ENCODE measurements at places on chromosomes 12 and 14.

GRCh38 chr14:36579573-36580140 is 2.8 kb downstream of the NKX2-8 start:
- DNase-seq = no peak

DNA sequence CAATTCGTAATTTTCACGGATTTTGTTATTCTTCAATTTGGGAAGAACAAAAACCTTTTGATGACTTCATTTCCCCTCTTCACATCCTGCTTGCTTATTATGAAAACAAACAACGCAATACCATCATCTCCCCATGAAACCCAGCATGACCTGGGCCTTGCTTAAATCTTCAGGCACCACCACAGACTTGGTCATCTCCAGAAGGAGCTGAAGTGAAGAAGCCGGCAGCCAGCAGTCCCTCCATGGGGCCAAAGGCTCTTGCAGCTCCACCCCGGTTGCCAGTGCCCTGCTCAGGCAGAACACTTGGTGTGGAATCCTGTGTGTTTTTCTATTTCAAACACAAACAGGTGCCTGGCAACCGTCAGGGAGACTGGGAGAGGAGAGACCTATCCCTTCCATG is 982.9 kb upstream of the TMEM132C start:
- no peak for DNase-seq

DNA sequence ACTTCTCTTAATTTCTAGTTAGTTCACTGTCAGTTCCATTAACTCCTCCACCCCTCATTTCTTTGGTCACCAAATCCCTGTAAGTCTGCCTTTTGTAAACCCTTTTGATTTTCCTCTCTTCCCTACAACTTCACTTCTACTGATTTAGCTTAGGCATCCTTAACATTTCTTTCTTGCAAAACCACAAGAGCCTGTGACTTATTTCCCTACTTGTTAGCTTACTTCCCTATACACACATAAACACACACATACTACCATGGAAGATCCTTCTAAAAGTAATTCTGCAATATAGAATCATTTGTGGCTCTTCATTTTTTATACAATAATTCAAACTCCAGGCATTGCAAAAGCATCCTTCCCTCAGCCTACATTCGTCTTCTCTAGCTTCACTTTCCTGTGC is 494.3 kb upstream of the USP15 start:
- no peak for DNase-seq

DNA sequence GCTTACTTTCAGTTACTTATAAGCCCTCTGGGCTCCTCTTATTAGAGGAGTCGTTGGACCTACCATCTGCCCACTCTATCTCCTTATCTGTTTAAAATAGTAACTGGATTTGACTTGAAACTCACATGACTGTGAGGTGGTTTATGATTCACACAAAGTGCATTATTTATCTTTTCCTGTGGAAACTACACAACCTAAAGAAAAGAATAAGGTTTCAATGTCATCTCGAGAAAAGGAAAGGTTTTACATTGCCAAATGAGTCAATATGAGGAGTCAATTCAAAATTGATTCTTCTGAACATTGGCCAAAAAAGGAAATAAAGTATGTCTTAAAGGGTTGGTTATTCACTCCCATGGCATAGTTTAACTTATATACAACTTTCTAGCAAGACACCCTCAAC is 225.0 kb upstream of the G2E3 start:
- no peak for DNase-seq

GRCh38 chr12:113242026-113242418 is 20.8 kb downstream of the TPCN1 start:
- DNase-seq = no peak

DNA sequence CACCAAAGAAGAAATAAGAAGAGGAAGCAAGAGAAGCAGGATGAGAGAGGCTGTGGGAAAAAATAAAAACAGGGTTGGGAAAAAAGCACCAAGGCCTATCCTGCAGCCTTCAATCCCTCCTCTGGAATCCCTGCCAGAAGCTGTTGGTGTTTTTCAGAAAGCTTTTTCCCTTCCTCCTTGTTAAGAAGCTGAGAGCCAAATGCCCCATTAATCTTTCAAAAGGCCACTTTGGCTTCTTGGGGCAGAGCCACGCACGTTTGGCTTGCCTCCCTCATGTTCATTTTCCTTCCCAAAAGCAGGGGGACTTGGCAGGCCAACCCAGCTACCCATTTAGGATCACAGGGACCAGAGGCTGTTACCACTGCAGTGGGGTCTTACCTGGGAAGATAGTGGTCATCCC is 365.3 kb downstream of the NUAK1 start:
- no peak for DNase-seq

DNA sequence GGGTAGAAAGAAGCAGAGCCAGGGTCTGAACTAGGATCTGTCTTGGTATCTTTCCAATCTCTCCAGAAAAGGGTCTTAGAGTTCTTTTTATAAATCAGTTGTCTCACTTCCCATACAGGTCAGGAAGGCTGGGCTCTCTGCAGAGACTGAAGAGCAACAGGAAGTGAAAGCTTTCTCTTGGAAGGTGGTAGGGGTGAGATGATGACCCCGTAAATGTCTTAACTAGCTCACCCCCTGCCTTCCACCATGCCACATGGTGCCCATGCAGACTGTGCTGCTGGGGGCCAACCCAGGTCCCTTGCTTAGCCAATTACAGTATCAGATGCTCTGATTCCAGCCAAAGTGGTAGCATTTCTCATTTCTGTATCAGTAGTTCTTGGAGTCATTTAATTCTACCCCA is 17.6 kb upstream of the RASSF8 start:
- no peak for DNase-seq

GRCh38 chr14:35044939-35045797 is 904 bp upstream of the FAM177A1 start:
- no peak for DNase-seq

- DNase-seq = no peak
Observed at GRCh38 chr12:76471579-76471978, 88.0 kb downstream of the OSBPL8 start.

- no peak for DNase-seq
Observed at GRCh38 chr12:45615268-45615667, 114.2 kb upstream of the ARID2 start.

DNA sequence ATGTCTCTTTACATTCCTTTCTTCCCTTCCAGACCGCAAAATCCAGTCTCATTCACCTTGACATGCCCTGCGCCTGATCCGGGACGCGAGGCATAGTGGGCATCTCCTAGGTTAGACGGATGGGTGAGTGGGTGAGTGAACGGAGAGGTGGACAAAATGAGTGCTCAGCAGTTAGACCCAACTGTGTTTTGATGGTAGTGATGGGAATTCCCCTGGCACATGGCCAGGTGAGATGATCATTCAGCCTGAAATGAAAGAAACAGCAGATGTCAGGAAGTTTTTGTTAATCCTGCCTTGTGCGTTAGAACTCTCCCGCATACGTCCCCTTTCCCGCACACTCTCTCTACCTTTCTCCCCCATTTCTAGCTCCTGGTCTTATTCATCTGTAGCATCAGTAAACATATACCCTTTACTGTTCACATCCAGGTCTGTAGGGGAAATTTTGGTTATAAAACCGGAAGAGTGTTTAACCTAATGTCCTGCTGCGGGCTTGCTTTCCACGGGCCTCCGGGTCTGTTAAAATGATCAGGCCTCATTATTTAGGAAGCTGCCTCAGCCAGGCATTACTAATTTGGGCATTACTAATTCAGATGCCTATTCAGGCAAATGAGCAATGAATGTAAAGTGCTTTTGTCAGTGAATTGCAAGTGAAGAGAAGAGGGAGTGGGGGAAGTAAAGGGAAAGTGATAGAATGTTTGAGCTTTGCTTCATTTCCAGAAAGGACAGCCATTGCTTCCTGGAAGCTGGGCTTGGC is 172.8 kb downstream of the ETV6 start:
- peak; percentile 57 for DNase-seq

DNA sequence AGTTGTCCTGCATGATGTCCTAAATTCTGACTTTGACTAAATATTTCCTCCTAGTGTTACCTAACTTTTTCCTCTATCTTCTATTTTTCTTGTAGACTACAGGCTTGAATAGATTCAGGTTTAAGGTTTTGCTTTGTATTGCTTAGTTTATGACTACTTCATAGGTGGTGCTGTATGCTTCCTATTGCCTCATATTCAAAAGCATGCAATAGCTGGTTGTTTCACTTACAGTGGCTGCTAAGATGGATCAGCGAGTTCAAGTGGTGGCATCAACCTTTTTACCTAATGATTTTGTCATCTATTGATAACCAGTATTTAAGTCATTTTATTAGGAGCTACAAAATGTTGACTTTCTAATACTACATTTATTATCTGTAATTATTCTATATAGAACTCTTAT is 36.3 kb upstream of the BICD1 start:
- DNase-seq = no peak

DNA sequence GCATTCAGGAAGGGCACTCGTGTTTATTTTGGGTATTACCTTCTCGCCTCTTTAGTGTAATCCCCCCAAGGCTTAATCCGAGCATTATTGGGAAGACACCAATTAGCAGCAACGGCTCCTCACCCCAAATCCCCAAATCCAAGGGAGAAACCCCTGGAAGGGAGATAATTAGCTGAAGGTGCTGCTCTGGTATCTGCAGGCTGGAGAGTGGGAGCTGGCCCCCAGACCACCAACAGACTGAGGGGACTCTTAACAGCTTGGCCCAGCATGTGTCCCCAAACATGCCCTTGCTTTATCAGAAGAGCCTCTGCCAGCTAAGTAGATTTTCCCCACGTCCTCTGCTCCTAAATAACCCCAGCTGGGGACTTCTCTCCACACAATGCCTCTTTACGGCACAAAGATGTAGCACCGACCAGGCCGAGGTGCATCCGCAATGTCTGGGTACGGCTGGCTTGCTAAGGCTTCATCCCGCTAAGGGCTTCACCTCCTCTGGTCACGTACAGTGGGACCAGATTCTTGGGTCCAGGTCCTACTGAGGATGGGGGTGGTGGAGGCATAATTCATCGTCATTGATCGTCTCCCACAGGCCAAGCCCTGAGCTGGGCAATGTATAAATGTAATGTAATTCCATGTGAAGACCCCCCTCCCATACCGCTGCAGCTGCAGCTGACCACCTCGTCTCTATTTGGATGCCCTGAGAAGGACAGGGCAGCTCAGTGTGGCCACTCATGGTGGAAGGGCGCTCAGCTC is 123.7 kb upstream of the GSC start:
- DNase-seq = no peak

GRCh38 chr12:120032242-120032641 is 43.2 kb downstream of the BICDL1 start:
- DNase-seq = no peak

- DNase-seq = no peak
Observed at GRCh38 chr12:85036733-85037132, 582 bp downstream of the LRRIQ1 start.

GRCh38 chr14:90695997-90696660 is 120.1 kb downstream of the TTC7B start:
- no peak for DNase-seq

- no peak for DNase-seq
Observed at GRCh38 chr14:100388103-100389054, 65.2 kb downstream of the SLC25A47 start.

DNA sequence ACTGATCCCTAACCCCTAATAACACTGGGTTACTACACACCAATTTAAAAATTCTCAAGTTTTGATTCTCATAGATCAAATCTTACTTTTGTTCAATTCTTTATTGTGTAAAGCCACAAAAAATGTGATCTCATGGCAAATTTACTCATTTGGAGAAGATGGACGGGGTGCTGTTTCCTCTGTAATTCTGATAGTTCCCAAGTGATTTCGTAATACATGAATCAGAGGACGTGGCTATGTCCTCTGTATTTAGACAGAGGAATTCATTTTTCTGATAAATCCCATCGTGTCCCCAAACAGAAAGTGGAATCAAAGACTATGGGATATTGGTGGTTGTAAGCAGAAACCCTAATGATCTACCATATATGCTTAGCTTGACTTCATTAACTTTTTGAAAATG is 76.6 kb upstream of the GNG2 start:
- DNase-seq = no peak

GRCh38 chr14:50333014-50333509 is 20.9 kb downstream of the DMAC2L start:
- no peak for DNase-seq

DNA sequence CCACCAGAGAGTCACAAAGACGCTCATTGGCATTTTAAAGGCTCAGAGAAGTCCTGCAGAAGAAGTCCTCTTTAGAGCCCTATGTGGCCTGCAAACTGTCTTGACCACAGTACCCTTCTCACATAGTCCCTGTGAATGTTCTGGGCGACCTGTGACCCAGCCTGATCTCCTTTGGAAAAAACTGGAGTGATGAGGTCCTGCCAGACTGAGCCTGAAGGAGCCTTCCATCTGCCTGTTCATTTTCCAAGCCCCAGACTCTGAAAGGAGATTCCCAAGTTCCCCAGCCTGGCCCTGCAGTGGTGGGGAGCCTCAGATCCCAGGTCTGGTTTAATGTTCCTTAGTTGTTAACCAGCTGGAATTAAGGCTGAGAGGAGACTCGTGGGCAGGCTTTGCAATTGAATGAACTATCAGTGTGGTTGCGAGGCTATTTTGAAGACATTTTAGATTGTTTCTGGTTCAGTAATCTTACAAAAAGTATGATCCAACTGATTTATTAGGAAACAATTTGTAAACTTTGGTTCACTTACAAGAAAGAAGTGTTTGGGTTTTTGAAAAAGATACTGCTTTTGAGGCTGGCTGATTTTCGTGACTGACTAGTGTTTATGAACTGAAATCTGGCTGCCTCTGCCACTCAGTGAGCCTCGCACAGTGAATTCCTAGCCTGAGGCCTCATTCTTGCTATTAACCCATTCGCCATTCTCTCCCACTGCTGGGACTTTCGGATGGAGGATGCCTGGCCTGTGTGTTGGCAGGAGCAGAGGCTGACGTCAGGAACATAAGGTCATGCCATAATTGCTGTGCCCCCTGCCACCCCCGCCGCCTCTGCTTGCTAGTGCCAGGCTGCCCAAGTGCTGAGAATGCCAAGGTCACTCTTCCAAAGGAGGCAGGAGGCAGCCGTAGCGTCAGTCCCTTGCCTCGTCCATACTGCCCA is 249.0 kb downstream of the CACNA1C start:
- DNase-seq = no peak

DNA sequence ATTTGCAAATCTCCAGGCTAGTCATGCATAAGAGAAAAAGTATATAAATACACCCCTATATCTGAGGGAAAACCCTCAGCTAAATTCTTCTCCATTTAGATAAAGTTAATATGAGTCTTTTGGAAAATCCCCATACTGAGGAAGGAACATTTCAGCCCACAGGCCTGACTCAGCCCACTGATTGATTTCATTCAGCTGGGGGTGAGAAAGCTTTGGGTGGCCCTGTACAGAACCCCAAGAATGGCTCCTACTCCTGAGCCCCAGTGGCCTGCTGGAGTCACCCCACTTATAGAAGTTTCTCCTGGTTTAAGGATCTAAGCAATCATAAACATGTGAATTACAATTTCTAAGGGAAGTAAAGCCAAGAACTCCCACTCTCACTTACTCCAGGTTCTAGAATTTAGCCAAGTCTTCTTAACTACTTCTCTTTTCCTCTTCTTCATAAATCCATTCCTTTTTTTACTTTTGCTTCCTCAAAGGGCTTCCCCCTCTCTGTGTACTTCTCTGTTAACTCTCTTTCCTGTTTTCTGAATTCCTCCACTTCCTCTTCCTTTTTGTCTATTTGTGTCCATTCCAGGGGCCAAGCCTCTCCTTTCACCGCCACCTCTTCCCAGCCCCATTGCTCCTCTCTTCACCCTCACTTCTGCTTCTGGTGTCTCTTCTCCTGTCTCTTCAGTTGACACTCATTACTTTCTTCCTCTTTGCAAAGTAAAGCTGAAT is 21.0 kb downstream of the RTN1 start:
- no peak for DNase-seq

Measured in GM10248 (cell line).